ENCODE measurements at places on chromosomes 2 and 18.

DNA sequence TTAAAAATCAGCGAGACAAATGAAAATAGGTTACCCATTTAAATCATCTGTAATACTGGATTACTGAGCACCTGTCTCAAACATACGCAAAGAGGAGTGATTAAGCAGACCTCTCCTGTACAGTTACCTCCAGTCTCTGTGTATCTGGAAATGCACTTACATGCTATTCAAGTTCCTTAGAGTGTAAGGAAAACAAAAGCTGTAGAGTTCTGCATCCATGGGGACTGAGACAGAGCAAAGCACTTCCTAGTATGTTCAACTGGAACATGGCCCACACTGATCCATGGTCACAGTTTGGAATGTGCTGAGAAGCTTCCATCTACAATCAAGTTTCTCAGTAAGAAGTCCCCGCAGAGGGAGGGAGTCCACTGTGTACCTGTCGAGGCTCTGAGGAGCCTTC is 63.9 kb downstream of the PPP4R1 start:
- no peak for DNase-seq

GRCh38 chr2:6923319-6923718 is 6.1 kb downstream of the RNF144A start:
- no peak for DNase-seq

DNA sequence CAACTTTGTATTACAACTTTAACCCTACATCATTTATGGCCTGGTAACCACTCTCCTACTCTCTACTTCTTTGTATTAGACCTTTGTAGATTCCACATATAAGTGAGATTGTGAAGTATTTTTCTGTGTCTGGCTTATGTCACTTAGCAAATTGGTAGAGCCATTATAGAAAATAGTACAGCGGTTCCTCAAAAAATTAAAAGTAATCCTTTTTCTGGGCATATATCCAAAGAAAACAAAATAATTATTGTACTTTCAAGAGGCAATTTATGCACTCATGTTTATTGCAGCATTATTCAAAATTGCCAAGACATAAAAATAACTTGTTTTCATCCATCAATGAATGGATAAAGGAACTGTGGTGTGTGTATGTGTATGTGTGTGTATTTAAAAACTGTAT is 537.5 kb upstream of the FSIP2 start:
- no peak for DNase-seq

DNA sequence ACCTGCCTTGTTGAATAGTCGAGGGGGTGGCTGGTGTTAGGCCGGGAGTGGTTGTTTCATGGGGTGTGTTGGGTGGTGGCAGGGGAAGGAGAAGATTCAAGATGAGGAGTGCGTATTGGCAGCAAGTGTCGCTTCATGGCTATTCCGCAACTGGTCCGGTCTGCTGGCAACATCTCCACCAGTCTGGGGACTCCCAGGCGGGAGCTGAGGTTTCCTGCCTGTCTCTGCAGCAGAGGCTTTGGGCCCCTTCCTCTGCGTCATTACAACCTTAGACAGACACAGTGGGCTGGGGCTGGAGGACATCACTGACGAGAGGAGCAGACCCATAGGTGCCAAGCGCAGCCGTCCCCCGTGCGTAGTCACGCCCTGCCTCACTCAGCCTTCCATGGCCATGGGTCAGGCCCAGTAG is 64.0 kb upstream of the MCFD2 start:
- DNase-seq: no peak

- DNase-seq: no peak
Observed at GRCh38 chr2:18548621-18549020, 11.8 kb downstream of the RDH14 start.

DNA sequence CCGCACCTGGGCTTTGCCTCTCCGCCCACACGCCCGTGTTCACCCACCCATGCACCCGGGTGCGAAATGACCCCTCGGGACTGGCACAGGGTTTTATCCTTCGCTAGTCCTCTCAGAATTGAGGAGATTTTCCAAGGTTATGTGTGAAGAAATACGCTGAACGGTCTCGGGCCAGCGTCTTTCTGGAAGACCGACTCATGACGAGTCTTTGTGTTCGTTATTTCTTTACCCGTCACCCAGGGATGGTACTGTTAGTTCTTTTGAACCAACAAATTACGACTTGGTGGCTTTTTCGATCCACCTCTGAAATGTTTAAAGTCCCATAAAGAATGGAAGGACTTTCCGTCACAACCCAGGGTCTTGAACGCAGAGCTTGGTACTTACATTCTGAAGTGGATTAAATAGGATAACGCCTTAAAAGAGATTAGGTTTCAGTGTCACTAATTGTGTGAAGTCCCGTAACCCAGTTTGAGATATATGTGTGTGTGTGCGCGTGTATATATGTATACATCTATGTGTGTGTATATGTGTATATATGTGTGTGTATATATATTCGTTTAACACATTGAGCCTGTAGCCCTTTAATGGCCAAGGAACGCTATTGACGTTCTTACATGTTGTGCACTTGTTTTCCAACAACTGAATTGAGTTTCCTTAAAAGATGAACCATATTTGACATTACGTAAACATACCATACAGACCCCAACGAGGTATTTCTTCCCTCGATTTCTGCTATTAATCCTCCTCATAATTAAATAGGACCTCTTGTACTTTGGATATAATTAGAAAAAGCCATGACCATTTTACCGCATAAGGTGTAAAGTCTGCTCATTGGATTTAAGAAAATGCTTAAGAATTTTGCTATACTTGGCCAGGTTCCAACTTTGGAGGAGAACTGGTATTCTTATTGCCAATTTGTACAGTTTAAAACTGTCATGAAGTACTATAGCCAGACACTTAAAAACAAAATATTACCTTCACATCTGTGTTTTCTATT is 889 bp downstream of the ZC3H15 start:
- no peak for DNase-seq

DNA sequence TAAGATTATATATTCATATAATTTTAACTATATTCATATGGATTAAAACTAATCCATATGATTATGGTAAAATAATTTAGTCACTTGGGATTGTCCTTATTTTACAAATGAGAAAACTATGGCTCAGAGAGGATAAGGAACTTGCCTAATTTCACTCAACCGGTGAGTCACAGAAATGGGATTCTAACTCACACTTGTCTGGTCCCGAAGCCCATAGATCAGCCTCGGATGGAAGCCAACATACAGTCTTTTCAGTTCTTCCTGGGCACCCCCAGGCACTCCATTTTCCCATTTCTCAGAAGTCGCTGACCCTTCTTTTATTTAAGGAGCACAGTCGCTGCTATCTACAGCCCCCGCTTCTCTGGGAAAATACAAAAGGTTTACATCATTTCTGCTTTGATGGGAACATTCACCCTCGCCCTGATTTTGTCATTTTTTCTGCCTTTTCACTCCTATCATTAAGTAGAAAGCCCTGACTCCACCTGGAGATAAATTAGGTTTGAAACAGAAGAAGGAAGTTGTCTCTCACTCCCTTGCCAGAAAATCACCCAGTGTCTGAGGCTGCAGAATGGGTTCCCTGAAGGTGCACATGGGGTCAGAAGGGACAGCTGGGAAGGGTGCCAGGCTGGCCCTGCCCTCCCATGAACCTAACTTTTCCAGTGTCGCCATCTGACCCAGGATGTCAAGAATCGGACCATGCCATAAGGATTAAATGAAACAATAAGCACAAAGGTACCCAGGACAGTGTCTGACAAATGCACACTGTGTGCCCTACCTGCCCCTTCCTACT is 36.6 kb downstream of the CYP1B1 start:
- no peak for DNase-seq

- DNase-seq: no peak
Observed at GRCh38 chr2:237448626-237449025, 34.7 kb upstream of the COL6A3 start.

DNA sequence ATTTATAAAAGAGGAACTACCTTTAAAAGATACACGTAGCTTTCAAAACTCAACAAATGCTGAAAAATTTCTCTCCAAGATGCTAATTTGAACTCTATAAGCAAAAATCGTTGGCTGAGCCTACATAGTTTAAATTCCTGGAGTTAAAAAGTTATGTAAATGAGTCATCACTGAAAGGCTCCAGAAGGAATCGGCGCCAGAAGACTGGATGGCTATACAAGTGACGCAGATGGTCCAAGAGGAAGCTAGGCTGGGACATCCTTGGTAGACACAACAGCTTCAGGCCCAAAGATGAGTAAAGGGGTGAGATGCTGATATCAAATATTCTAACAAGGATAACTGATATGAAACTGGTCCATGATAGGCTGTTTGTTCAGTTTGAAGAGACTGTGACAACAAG is 22.8 kb upstream of the DNAH6 start:
- DNase-seq: no peak

- no peak for DNase-seq
Observed at GRCh38 chr2:239028253-239028619, 180.4 kb downstream of the TWIST2 start.

- DNase-seq: no peak
Observed at GRCh38 chr18:56066524-56067213, 478.7 kb upstream of the TCF4 start.

DNA sequence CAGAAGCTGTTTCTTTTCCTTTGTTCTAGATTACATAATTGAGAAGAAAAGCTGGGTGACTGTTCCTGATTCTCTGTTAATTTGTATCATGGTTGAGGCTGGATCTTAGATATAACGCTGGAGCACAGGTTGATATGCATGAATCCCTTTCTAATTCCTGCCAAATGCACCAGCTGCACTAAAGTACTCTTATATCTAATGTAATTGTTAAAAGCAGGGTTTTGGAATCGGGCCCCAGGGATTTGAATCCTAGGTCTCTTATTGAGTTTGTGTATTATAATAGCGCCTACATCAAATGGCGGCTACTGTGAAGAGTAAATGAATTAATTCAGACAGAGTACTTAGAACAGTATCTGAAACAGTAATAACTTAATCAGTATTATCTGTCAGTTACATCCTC is 80.4 kb downstream of the MC4R start:
- DNase-seq: no peak

DNA sequence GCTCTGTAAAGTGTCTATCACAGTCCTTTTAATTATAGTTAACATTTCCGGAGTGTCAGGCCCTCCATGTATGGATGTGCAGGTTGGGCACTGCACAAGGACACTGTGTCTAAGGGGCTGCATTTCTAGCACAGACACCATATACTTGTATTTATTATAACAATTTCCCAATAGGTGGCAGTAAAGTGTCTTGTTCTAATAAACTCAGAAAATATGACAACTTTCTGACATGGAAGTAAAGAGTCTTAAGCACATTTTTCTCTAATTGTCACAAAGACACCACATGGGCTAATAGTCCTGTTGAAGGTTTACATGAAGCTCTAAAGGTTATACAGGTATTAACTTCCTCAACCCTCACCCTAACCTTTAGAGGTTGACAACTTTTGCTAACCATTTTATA is 156.6 kb downstream of the DYSF start:
- DNase-seq: no peak

DNA sequence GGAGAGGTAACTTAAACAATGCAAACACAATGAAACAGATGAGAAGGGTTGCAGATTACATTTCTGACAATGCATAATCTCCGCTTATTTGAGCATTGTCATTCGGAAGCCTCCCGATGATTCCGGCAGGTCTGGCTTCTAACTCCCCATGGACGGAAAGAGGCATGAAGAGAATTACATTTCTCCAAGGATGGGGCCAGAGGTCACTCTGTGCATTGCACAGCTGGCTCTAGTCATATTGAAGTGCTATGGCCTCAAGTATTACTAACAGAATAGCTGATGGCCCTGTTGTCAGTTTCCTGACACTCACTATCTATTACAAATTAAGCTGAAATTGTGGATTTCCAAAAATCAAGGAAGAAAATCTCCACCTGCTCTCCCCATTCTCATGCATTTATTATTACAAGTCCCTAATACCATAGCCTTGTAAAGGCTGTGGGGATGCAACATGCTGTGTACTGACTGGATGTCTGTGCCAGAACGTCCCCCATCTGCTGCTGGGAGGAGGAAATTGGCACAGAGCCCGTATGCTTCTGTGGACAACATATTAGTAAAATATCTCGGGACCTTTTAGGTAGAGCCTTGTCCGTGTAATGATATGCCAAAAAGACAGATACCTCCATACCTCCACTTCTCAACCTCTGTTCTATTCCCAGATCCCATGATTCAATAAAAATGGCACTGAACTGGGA is 168.1 kb downstream of the SETBP1 start:
- no peak for DNase-seq

- no peak for DNase-seq
Observed at GRCh38 chr18:54184836-54185235, 39.6 kb downstream of the MBD2 start.

GRCh38 chr2:22893761-22894517 is 491.0 kb upstream of the KLHL29 start:
- no peak for DNase-seq

- DNase-seq: no peak
Observed at GRCh38 chr2:168961450-168962229, 60.5 kb downstream of the G6PC2 start.

DNA sequence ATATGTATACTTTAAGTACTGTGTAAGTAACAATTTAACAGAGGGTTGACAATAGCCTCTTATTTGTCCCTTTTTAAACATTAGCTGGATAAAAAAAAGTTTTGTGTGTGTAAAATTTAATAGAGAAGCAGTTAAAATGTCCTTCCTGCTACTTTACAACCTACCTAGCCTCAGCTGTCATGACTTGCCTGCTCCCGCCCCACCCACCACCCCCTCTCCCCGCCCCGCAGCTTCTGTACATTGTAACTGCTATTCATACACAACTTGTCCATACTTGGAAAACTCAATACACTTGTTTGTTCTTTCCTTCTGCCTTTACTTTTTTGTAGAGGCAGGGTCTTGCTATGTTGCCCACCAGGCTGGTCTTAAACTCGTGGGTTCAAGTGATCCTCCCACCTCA is 19.5 kb downstream of the RELCH start:
- no peak for DNase-seq

- DNase-seq: no peak
Observed at GRCh38 chr2:112480530-112481049, 1.4 kb upstream of the TTL start.

- no peak for DNase-seq
Observed at GRCh38 chr2:212979046-212979612, 172.3 kb downstream of the IKZF2 start.

- no peak for DNase-seq
Observed at GRCh38 chr2:104648376-104648775, 205.5 kb upstream of the POU3F3 start.

DNA sequence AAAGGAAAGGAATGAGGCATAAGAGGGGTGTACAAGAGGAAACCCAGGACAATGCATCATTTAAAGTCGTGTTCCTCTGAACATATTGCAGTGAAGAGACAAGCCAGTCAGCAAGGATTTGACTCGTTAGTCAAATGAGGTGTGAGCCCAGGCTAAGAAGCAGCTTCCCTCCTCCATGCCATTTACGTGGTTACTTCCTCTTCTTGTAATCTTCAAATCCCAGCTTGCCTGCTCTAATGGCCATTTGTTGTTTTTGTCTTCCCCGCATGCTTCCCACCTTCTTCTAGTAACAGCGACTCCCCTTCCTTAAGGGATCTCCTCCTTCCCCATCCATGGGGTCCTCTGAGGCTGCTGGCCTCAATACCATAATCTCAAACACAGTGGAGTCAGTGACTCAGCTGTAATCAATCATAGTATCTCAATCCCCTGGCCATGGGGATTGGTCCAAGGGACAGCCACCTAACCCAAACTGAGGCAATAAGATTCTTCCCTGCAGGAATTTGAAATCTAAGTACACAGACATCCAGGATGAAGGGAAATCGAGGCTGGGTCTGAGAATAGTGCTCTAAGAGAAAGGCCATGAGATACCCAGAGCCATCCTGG is 37.6 kb downstream of the SLC14A1 start:
- DNase-seq: no peak

All from left ventricle myocardium inferior (tissue), 1 donor.